ENCODE measurements at places on chromosomes 6 and 20. TPM values are rescaled to one million over a fixed set of nuclear protein-coding genes. Genes with fewer than 3 reads are reported as not detected.

Gene SNAP91
- 1.1 TPM for polyA plus RNA-seq

Gene ANGPT4
- 0.37 TPM for polyA plus RNA-seq

Gene RBM12
- 6.0 TPM for polyA plus RNA-seq

Gene BPIFB1
- polyA plus RNA-seq = 0.03 TPM

Measured in heart right ventricle (tissue), 16 donors.